H4 (cell line): ENCODE measurements at places on chromosomes 1 and 21.

GRCh38 chr1:28115267-28115666, 26.9 kb upstream of the EYA3 start:
- DNase-seq: no peak

GRCh38 chr1:54486907-54487306, 61.1 kb upstream of the ACOT11 start:
- no peak for DNase-seq

- peak; percentile 35 for DNase-seq
Measured at GRCh38 chr1:208136459-208137182, 107.6 kb downstream of the PLXNA2 start.

DNA sequence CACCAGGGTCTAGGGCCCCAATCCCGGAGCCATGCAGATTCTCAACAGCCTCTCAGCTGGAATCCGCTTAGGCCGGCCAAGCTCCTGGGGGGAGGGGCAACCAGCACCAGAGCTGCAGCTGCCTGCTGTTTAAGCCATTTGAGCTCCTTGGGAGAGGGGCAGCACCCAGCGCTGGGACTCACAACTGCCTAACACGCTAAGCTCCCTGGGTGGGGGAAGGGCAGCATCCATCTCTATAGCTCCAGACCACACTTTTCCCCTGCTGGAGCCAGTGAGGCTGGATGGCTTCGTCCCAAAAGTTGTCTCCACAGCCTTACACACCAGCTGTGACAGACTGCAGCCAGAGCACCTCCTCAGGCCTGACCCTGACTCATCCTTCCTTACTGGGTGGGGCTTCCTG, 6.9 kb upstream of the PTGFR start:
- no peak for DNase-seq

DNA sequence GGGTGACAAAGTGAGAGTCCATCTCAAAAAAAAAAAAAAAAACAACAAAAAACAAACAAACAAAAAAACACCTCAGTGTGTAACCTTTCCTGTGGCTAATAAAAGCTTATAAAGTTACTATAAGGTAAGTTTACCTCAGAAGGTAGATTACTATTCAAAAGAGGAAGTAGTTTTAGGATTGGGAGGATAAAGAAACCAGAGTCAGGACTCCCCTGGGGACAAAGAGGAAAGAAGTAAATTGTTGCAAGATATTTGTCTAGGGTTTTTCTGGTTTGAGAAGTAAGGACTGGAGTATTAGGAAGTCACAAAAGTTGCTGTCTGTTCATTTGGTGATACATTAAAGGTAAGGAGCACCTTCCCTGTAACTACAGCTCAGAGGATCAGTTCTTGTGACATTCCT, 23.8 kb upstream of the CENPF start:
- DNase-seq: no peak
